ENCODE measurements at places on chromosomes 4 and X.

DNA sequence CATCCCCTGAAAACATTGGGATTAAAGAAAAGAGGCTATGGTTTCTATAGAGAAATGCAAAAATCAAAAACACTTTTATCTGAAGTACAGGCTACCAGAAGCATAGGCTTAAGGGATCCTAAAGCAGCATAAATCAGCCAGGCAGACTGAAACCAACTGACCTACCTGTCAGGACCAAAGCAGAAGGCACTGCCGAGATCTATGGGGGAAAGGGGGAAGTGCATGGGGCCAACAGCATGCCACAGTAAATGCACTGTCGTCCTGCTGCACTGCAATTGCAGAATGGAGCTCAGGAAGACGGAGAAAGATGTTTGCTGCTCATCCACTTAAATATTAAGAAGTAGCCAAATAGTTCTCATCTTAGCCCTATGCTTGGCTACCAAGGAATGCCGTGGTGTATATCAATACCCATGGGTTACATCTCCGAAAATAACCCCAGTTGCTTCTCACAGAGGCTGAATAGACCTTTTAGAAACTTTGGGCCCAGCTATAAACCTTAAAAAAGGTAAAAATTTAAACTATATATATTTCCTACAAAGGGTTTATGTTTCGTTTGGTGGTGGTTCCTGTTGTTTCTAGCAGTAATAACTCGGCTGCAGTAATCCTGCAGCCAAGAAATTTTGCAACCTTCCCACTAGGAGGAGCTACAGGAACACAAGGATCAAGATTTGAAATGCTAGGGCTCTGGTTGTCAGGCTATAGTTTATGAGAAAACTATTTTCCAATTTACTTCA lies 312.2 kb upstream of the DIAPH2 start:
- no peak for DNase-seq

GRCh38 chr4:88185906-88186305 lies 27.5 kb upstream of the ABCG2 start:
- no peak for DNase-seq

DNA sequence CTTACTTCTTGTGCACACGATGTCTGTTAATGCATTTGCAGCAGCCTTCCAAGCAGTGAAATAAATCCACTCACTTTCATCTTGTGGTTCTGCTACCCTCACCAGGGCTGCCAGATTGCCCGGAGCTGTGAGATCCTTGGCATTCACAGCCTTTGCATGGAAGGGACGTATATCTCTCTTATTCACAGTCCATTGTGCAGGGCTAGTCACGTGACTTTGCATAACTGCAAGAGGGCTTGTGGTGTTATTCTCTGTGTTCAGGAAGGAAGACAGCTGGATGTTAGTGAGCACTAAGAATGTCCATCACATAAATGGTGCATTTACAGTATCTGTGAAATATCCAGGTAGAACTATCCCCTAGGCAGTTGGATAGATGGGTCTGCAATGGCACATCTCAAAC lies 96.5 kb upstream of the BEND4 start:
- DNase-seq: no peak

DNA sequence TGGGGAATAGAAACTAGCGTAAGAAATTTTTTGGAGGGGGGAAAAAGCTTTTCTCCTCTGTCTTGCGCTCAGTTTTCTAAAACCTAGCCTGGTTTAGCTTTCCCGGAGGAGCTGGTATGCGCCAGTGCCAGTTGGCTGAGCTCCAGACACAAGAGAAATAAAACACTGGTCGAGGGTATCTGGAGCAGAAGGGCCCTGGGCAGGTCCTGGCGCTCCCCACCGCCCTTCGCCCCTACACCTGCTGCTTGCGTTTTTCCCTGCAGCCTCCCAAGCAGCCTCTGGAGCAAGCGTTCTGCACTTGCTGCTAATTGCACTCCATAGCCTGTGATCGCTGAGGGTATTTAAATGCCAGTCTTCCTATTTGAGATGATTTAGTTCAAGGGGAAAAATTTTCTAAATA lies 816 bp downstream of the EREG start:
- no peak for DNase-seq

DNA sequence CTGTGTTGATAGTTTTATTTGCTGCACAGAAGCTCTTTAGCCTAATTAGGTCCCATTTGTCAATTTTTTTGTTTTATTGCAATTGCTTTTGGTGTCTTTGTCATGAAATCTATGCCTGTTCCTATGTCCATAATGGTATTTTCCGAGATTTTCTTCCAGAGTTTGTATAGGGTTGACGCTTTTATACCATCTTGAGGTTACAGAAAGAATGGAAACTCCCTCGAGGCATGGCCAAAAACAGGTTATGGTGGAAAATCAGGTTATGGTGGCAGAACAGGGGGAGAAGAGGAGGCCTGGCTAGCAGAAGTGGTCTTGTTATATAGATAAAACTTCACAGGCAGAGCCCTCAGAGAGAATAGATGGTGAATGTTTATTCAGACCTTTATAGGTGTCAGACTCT lies 21.6 kb downstream of the OPHN1 start:
- DNase-seq: no peak

GRCh38 chrX:105822138-105823091 lies at the start of gene NRK:
Gene NRK (plus strand): TSS chrX:105822539. CDS start chrX:105822846, 307 bp downstream.
- DNase-seq: no peak

- no peak for DNase-seq
These were observed 337.9 kb downstream of the CAMK2D start for GRCh38 chr4:113423631-113424030.

DNA sequence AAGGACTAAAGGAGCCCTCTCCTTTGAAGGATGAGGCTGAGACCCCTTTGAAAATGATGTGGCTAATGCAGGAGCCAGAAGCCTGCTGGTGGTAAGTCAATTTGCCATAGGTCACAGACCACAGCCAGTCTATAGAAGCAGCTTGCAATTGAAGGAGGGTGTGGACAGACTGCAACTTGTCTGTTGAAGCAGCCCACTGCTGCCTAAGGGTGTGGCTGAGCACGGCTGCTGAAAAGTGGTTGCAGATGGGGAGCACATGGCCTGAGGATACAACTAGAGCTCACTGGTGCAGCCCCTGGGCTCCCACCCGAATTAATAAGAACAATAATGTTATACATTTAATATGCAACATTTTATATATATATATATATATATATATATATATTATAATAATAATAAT lies 11.4 kb upstream of the EXOC1L start:
- DNase-seq: no peak

DNA sequence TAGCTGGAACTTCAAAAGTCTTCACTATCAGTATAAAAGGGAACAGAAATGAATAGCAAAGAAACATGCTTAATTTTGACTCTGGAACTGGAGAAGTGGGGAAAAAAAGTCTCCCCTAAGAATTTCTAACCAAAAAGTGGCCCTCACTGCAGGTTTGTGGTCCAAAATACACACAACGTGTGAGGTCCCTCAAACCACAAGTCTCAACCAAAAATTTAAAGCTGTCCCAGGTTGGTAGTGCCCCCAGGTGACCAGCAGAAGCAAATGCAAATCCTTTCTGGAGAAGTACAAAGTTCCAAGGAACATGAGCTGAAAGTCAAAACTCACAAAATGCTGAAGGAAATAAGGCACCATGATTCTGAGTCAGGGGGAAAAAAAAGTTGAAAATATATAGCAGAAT lies 23.6 kb upstream of the VAMP7 start:
- DNase-seq: no peak

DNA sequence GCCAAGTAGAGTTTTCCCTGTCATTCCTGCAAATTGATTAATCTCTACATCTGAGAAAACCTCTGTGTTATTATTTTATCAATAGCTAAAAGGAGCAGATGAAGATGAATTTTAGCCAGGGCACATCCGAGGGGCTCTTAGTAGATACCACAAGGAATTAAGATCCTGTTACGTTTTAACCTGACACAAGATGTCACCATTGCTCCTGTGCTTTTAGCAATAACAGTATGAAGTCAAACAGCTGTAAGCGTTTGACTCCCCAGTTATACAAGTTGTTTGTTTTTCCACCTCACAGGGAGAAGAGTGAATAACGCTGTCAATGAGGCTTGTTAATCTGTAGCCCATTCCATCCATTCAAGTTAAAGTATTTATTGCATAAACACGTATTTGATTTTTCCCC lies 76.0 kb upstream of the AP1S2 start:
- no peak for DNase-seq

DNA sequence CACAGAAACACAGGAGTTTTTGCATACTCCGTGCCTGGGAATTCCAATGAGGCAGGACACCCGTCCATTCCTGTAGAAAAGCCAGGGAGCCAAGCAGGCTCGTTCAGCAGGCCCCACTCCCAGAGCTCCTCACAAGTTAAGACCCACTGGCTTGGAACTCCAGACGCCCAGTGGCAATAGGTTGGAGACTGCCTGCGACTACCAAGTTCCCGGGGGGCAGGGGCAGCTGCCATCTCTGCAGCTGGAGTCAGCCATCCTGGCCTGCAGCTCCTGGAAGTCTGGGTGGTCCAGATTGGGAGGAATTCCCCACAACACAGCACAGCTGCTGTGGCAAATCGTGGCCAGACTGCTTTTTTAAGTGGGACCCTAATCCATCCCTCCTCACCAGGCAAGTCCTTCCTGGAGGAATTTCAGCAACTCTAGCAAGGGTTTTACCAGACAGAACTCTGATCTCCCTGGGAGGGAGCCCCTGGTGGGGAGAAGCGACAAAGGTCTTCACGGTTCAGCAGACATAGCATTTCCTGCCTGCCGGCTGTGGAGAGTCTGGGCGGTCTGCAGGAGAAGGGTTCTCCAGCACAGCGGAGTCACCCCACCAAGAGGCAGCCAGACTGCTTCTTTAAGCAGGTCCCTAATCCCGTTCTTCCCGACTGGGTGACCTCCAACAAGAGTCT lies 231.9 kb downstream of the STPG2 start:
- no peak for DNase-seq

DNA sequence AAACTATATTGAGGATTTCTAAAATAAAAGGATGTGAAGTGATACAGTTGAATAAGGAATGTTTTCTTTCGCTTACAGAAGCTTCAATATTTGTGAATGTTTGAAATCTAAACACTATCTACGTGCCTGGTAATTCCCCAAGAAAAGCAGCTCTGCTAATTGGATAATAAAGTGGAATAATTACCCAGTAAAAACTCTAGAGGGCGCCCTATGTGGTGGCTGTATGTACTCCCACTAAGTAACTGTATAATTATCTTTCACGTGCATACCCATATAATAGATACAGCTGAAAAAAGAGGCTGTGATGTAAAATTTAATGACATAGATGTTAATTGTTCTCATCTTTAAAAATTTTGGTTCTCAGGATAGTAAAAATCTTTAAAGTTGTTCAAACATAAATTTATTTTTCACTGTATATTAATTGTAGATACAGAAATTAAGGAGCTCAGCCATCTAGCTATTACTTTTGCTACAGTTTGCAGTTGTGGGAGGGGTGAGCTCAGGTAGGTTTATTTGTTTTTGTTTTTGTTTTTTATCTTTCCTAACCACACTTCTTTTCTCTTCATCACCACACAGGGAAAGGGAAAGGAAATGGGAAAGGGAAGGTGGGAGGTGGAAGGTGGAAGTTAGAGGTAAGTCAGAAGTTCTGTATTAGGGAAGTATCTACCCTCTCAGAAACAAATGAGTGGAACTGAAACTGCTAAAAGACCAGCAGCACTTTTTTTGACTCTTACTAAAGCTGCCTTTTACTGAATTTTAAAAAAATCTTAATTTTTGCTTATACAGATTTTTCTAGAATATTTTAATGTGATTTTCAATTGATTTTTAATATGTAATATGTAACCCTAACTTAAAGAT lies 151.7 kb upstream of the RPS6KA6 start:
- DNase-seq: no peak

DNA sequence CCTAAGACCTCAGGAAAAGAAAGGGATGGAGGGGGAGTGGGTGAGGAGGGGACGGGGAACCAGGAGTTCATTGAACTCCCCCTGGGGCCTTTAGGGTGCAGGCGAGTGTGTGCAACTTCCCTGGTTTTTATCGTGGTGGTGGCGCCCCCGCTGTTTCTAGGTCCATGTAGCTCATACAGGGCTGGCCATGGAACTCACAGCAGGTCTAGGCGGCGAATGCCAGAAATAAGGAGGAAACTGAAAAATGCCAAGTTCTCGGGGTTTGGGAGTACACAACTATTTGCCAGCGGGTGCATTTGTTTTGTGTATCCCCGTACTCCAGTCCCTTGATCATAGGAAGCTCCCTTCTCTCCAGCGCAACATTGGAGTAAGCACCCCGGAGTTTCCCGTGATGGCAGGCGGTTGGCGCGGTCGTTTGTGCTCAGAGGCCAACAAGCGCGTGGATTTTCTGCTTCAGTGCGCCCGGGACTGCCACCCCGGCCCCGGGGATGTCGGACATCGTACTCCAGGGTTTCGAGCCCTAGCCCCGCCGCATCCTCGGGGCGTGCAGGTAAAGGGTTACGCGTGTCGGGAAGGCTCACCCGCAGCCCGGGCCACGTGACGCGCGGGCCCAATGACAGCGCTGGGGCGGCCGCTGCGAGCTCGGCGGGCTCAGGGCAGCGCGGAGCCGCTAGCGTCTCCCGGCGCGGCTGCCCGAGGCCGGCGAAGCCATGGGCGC lies 208.9 kb downstream of the NWD2 start:
- peak; percentile 13 for DNase-seq

- DNase-seq: no peak
These were observed 937.8 kb downstream of the PCDH7 start for GRCh38 chr4:31657859-31658570.

GRCh38 chr4:62881901-62882300 lies 1527.3 kb downstream of the TECRL start:
- no peak for DNase-seq

GRCh38 chr4:44447563-44448504 lies 775 bp downstream of the KCTD8 start:
- DNase-seq: no peak

- DNase-seq: no peak
These were observed 408.2 kb downstream of the ARHGAP24 start for GRCh38 chr4:85883180-85883579.

- no peak for DNase-seq
These were observed 76.0 kb downstream of the NR3C2 start for GRCh38 chr4:148366251-148366650.

DNA sequence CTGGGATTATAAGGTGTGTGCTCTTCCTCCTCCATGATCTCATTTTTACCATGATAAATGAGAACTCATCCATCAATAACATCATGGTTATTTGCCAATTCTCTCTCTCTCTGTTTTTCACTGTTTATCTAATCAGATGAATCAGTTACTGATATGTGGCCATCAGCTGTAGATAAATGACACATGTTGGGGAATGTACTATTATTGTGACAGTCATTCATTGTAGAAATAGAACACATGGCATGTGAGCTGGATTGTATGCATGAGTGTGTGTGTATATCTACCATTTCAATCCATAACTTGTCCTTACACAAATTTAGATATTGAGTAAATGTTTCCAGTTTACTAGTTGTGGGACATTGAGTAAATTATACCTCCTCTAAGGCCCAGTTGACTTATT lies 53.0 kb downstream of the OSTC start:
- no peak for DNase-seq
